ENCODE measurements at places on chromosomes 16 and 17. TPM values are rescaled to one million over a fixed set of nuclear protein-coding genes. Genes with fewer than 3 reads are reported as not detected.

GRCh38 chr17:71145486-71145885 is 975.3 kb upstream of the SOX9 start:
- no peaks in the 10 kb centered on the region for H3K27me3 ChIP-seq
- H3K36me3 ChIP-seq = no peaks in the 10 kb centered on the region
- no peak overlapping the region for H3K4me3 ChIP-seq
- no peak for DNase-seq
- no peaks in the 10 kb centered on the region for H3K4me1 ChIP-seq

GRCh38 chr17:58079300-58080033 is 3.8 kb upstream of the DYNLL2 start:
- no peaks in the 10 kb centered on the region for H3K36me3 ChIP-seq
- H3K27ac ChIP-seq = no peak overlapping the region
- H3K4me3 ChIP-seq = no peak overlapping the region
- no peak for DNase-seq
- 0 out of 2 replicates have a peak, but pooled peaks cover 4% of the 10 kb centered on the region for H3K4me1 ChIP-seq

ADAD2 gene
- not detected for total RNA-seq

KRTAP2-2 gene
- not detected for total RNA-seq

ARHGAP44 gene
- total RNA-seq = 0.13 TPM

NOG gene
- 6.7 TPM for total RNA-seq

Measured in GM23248 (cell line).